ENCODE measurements at places on chromosomes 4 and X. TPM values are rescaled to one million over a fixed set of nuclear protein-coding genes. Genes with fewer than 3 reads are reported as not detected.

Gene FDCSP
- not detected for total RNA-seq

GRCh38 chr4:76991161-76991660, 41.7 kb downstream of the SEPTIN11 start:
- no peak for DNase-seq

DNA sequence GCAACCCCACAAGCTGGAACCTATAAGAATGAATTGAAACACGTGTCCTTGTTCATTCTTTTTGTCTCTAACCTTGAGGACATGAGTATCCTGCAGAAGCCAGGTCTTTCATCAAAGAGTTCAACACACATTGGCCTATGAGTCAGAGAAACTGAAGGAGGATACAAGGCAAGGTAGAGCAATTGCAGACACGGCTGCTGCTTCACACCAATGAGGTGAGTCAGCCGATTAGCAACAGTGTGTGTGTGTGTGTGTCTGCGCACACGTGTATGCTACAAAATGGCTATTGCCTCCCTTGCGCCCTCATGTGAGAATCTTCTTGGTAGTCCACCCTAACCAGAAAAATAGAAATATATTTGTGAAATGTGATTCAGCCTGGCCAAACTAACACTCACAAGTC, 1477.7 kb upstream of the IGFBP7 start:
- no peak for DNase-seq

GRCh38 chr4:94076498-94076897, 131.2 kb upstream of the SMARCAD1 start:
- DNase-seq, result no peak

GRCh38 chr4:146029147-146029546, 90.5 kb upstream of the ZNF827 start:
- DNase-seq, result no peak
